Central memory CD8-positive, alpha-beta T cell (primary cell): ENCODE measurements at places on chromosomes 1 and 21.

GRCh38 chr1:1204998-1205768, 1.2 kb downstream of the TNFRSF18 start:
- DNase-seq: no peak
- no peaks in the 10 kb centered on the region for H3K27me3 ChIP-seq
- peaks cover 20% of the 10 kb centered on the region for H3K4me1 ChIP-seq
- H3K27ac ChIP-seq: peak overlapping the region; percentile 57
- H3K4me3 ChIP-seq: no peak overlapping the region

DNA sequence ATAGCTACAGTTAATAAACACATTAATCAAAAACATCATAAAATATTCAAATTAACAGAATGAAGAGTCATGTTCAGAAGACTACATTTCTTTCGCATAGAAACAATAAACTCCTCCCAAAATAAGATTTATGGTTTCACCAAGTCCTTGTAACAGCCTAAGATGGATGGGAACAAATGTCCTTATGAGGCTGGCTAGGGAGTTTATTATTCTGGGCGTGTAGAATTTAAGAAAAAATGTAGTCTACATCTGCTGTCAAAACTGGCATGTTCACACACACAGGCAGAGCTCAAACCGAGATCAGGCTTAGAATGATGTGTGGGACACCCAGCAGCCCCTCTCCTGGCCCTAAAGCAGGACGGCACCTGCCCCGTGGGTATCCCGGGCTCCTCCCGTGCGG, 101.1 kb downstream of the NPHP4 start:
- no peak overlapping the region for H3K4me3 ChIP-seq
- peaks cover 4% of the 10 kb centered on the region for H3K36me3 ChIP-seq
- DNase-seq: no peak
- no peaks in the 10 kb centered on the region for H3K4me1 ChIP-seq

- no peak for DNase-seq
- peaks cover 32% of the 10 kb centered on the region for H3K27me3 ChIP-seq
- H3K36me3 ChIP-seq: no peaks in the 10 kb centered on the region
- no peak overlapping the region for H3K27ac ChIP-seq
- no peak overlapping the region for H3K4me3 ChIP-seq
- H3K4me1 ChIP-seq: no peaks in the 10 kb centered on the region
Measured at GRCh38 chr1:85484716-85485115, 19.8 kb upstream of the DDAH1 start.

GRCh38 chr1:77276941-77277340, 4.9 kb upstream of the AK5 start:
- H3K27me3 ChIP-seq: peaks cover 48% of the 10 kb centered on the region
- H3K4me3 ChIP-seq: no peak overlapping the region
- H3K4me1 ChIP-seq: peaks cover 14% of the 10 kb centered on the region
- H3K36me3 ChIP-seq: no peaks in the 10 kb centered on the region
- H3K27ac ChIP-seq: no peak overlapping the region
- DNase-seq: no peak

DNA sequence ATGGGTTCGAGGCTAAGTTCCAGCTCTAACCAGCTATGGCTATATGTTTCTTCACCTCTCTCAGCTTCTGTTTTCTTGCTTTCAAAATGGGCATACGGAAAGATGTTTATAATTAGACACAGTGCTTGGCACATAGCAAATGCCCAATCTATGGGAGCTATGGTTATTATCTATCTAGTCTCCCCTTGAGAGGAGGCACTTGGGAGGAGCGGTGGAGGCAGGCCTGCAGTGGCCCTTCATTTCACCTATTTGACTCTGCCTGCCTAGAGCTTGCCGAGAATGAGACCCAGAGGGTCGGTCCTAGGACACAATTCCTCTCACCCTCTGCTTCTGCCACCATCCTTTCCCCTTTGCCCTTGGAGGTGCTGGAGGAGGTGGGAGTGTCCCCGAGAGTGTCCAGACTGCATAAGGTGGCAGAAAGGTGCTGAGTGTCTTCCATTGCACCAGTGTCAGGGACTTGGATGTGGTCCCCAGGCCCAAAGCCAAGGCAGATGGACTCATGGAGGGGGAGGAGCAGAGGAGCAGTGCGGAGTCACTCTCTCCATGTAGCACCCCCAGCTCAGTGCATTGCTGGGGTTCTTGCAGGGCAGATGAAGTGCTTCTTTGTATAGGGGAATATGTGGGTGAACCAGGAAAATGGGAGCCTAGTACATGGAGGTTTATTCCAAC, 9.0 kb downstream of the LGR6 start:
- no peak overlapping the region for H3K4me3 ChIP-seq
- no peak for DNase-seq
- H3K27ac ChIP-seq: no peak overlapping the region
- H3K36me3 ChIP-seq: peaks cover 7% of the 10 kb centered on the region

GRCh38 chr1:194078765-194079164, 892.4 kb upstream of the B3GALT2 start:
- no peak for DNase-seq
- no peak overlapping the region for H3K4me3 ChIP-seq
- no peak overlapping the region for H3K27ac ChIP-seq
- no peaks in the 10 kb centered on the region for H3K4me1 ChIP-seq
- no peaks in the 10 kb centered on the region for H3K36me3 ChIP-seq

- H3K36me3 ChIP-seq: peaks cover 7% of the 10 kb centered on the region
- H3K27me3 ChIP-seq: no peaks in the 10 kb centered on the region
- no peak for DNase-seq
- H3K4me1 ChIP-seq: peaks cover 9% of the 10 kb centered on the region
Measured at GRCh38 chr21:36207577-36208320, 51.1 kb downstream of the DOP1B start.

GRCh38 chr1:103107741-103108375, 464 bp downstream of the COL11A1 start:
- peaks cover 12% of the 10 kb centered on the region for H3K27me3 ChIP-seq
- no peak overlapping the region for H3K27ac ChIP-seq
- H3K4me3 ChIP-seq: no peak overlapping the region
- H3K4me1 ChIP-seq: no peaks in the 10 kb centered on the region
- no peak for DNase-seq

DNA sequence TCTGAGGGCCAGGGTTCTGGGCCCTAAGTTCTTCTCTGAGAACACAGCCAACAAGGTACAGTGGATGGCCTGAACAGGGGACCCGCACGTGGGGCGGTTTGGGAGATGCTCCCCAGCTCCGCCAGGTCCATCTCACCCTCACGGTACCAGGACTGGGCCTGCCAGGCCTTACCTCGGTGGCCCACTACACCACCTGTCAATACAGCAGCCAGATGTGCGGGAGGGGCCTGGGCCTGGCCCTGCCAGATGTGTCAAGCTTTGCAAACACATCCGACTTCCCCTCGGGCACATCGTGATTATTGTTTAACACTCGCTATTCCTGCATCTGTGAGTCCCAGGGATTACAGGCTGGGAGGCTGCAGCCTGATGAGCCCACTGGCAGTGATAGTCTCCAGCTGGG, 122.4 kb downstream of the LACTBL1 start:
- no peaks in the 10 kb centered on the region for H3K36me3 ChIP-seq
- H3K4me1 ChIP-seq: no peaks in the 10 kb centered on the region
- H3K27ac ChIP-seq: no peak overlapping the region
- peaks cover 84% of the 10 kb centered on the region for H3K27me3 ChIP-seq
- no peak for DNase-seq

DNA sequence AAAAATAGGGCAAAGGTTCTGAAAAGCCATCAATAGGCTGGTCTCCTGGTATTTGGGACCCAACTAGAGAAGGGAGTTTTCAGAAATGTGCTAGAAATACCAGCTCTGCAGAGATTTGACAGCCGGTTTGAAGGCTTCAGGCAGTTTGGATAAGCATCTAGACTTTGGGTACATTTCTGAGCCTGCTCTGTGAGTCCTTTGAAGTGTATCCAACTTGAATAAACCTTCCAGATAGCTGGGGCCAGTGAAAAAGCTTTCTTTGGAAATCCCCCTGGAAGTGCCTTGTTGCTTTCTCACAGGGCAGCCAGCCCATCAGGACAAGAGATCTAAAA, 6.4 kb upstream of the PEF1 start:
- no peak overlapping the region for H3K27ac ChIP-seq
- no peak for DNase-seq
- H3K27me3 ChIP-seq: no peaks in the 10 kb centered on the region
- peaks cover 2% of the 10 kb centered on the region for H3K36me3 ChIP-seq
- H3K4me1 ChIP-seq: peaks cover 12% of the 10 kb centered on the region
- H3K4me3 ChIP-seq: no peak overlapping the region

GRCh38 chr1:24191860-24192259, 4.8 kb upstream of the IFNLR1 start:
- DNase-seq: no peak
- no peaks in the 10 kb centered on the region for H3K27me3 ChIP-seq
- H3K4me3 ChIP-seq: no peak overlapping the region

GRCh38 chr1:6025269-6026094, 20.2 kb upstream of the KCNAB2 start:
- peaks cover 27% of the 10 kb centered on the region for H3K36me3 ChIP-seq
- no peaks in the 10 kb centered on the region for H3K27me3 ChIP-seq
- DNase-seq: no peak
- H3K4me3 ChIP-seq: peak overlapping the region; percentile 92
- H3K4me1 ChIP-seq: peaks cover 52% of the 10 kb centered on the region

DNA sequence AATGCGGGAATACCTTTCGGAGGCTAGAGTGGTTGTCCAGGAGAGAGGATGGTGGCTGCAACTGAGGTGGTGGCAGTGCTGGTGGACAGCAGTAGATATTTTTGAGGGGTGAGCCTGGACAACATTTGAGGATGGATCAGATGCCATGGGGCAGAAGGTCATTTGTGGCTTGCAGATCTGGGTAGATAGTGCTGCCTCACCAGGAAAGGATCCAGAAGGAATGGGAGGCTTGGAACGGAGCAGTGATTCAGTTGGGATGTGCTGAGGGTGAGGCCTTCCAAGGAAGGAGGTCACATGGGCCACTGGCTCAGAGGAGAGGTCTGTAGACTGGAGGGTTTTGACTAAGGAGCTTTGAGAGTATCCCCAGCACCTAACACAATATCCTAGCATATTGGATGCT, 110.8 kb upstream of the KAZN start:
- H3K27ac ChIP-seq: no peak overlapping the region
- no peaks in the 10 kb centered on the region for H3K4me1 ChIP-seq
- no peak overlapping the region for H3K4me3 ChIP-seq
- no peak for DNase-seq
- H3K36me3 ChIP-seq: no peaks in the 10 kb centered on the region

- peaks cover 26% of the 10 kb centered on the region for H3K27me3 ChIP-seq
- H3K36me3 ChIP-seq: no peaks in the 10 kb centered on the region
- no peak for DNase-seq
- no peaks in the 10 kb centered on the region for H3K4me1 ChIP-seq
Measured at GRCh38 chr1:66893712-66894111, 30.9 kb downstream of the DNAI4 start.

GRCh38 chr21:25559746-25560145, 47.5 kb downstream of the MRPL39 start:
- H3K4me3 ChIP-seq: no peak overlapping the region
- DNase-seq: no peak
- peaks cover 13% of the 10 kb centered on the region for H3K36me3 ChIP-seq
- peaks cover 44% of the 10 kb centered on the region for H3K4me1 ChIP-seq

GRCh38 chr1:104380003-104380402, 630.3 kb downstream of the AMY1C start:
- H3K36me3 ChIP-seq: no peaks in the 10 kb centered on the region
- DNase-seq: no peak
- H3K4me1 ChIP-seq: no peaks in the 10 kb centered on the region
- no peak overlapping the region for H3K4me3 ChIP-seq

DNA sequence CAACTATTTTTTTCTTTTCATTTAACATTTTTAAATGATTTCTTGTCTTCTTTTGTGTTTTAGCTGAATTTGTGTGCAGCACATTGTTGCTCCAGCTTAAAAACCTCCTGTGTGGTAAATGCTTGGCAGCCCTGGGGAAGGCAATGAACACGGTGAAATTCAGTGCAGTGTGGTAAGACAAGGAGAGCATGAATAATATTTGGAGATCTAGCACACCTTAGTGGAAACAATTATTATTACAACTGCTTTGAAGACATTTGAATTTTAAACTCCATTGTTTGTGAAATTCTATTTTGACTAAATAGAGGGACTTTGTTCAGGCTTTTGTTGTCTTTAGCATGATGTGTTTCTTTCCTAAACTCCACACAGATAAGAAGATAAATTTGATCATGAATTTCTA, 242.6 kb upstream of the CXADR start:
- H3K36me3 ChIP-seq: no peaks in the 10 kb centered on the region
- no peaks in the 10 kb centered on the region for H3K4me1 ChIP-seq
- no peak overlapping the region for H3K27ac ChIP-seq
- H3K4me3 ChIP-seq: no peak overlapping the region
- no peak for DNase-seq
